NCI-H187 (cell line): ENCODE measurements at places on chromosomes 13 and 19.

GRCh38 chr13:26133851-26134250 lies 82.0 kb upstream of the SHISA2 start:
- no peak for DNase-seq

DNA sequence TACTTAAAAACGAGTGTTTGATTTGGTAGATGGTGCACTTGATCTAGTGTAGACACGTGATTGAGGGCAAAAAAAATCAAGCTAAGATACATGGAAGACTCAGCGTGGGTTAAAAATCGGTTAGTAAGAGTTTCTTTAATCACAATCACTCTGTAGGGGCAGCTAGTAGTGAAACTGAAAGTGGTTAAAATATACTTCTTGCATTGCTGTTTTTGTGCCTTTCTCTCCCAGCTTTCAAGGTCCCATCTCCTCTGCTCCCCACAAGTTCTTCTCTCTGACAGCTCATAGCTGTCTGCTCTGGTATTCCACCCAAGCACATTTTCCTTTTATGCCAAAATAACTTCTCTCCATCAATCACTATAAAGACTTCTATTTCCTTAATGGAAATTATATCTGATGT lies 1089.7 kb downstream of the EFNB2 start:
- DNase-seq = no peak

GRCh38 chr13:21901811-21902708 lies 231.2 kb downstream of the FGF9 start:
- DNase-seq = no peak

DNA sequence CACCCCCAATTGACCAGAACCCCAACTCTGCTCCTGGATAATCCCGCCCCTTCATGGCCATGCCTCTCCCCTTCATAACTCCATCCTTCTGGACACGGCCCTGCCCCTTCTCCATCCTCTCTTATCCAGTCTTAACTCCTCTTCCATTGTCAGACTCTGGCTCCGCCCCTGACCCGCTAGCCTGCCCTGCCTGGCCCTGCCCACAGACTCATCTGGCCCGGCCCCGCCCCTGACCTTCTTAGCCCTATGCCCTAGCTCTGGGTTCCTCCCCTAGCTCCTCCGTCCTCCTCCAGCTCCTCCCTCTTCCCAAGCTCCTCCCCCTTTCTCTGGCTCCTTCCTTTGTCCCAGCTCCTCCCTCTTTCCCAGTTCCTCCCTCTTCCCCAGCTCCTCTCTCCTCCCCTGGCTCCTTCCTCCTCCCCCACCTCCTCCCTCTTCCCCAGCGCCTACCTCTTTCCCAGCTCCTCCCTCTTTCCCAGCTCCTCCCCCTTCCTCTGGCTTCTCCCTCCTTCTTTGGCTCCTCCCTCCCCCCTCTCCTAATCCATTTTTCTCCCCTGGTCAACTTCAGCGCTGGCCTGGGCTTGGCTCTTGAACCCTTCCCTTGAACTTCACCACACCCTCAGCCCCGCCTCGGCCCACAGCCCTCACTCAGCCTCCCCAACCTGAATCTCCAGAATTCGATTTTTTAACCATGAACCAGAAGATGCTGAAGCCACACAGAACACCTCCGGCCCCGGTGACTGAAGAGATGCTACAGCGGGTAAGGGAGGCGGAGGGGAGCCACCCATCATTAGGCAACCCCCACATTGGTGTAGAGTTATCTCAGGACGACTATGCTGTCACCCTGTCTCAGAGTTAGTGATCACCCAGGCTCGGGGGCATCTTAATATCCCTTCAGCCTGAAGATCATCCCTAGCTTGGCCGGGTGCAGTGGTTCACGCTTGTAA lies 9.2 kb upstream of the ZNF358 start:
- peak; percentile 65 for DNase-seq

DNA sequence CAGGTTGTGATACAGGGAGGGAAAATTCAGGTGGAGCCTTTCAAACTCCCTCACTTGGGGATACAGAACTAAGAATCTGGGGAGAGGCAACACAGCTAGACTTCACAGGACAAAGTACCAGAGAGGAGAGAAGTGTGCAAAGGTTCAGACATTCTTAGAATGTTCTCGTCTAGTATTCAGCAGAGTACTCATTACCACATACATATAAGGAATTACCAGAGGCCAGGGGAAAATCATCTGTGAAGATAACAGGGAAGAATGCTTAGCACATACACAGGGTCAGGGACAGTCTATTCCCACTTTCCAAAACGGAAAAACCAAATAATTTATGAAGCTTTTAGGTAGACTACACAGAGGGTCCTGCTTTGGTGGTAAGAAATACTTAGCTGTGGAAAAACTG lies 58.1 kb downstream of the TRPC4 start:
- DNase-seq = no peak

DNA sequence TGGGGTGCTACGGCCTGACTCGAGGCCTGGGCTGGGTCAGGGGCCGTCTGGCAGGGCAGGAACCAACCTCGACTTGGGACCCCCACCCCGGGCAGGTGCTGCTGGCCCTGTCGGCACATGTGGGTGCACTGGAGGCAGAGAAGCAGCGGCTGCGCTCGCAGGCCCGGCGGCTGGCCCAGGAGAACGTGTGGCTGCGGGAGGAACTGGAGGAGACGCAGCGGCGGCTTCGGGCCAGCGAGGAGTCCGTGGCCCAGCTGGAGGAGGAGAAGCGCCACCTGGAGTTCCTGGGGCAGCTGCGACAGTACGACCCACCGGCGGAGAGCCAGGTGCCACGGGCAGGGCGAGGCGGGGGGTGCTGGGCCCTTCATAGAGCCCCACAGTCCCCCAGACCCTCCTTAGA lies 5.9 kb downstream of the KLC3 start:
- DNase-seq = no peak

GRCh38 chr19:42200116-42200715 lies 17.3 kb downstream of the DEDD2 start:
- no peak for DNase-seq

GRCh38 chr13:44283600-44283999 lies 90.0 kb upstream of the SERP2 start:
- no peak for DNase-seq

DNA sequence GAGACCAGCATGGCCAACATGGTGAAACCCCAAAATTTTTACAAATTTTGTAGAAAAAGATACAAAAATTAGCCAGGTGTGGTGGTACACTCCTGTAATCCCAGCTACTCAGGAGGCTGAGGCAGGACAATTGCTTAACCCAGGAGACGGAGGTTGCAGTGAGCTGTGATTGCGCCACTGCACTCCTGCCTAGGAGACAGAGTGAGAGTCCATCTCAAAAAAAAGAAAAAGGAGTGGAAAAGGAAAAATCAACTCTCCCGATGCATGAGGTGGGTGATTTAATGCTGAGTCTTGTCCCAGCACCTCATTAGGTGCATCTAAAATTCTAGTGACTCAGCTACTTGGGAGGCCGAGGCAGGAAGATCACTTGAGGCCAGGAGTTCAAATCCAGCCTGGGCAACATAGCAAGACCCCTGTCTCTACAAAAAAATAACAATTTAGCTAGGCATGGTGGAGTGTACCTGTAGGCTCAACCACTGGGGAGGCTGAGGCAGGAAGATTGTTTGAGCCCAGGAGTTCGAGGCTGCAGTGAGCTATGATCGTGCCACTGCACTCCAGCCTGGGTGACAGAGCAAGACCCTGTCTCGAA lies 19.8 kb downstream of the GTPBP3 start:
- no peak for DNase-seq

- DNase-seq = no peak
Observed at GRCh38 chr19:29285187-29285687, 72.3 kb upstream of the UQCRFS1 start.

DNA sequence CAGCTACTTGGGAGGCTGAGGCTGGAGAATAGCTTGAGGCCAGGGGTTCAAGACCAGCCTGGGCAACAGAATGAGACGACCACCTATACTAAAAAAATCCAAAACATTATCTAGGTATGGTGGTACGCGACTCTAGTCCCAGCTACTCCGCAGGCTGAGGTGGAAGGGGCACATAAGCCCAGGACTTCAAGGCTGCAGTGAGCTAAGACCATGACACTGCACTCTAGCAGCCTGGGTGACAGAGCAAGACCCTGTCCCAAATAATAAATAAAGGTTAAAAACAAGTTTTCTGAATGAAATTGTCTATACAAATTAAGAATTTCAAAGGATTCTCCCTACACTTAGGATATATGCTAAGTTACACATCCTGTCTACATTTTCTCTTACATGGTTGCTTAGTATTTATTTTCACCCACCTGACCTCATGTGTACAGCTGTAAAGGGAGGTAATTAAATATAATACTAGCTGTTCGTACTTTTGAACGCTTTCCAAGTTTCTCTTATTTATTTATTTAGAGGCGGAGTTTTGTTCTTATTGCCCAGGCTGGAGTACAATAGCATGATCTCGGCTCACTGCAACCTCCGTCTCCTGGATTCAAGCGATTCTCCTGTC lies 1.6 kb downstream of the SLC25A30 start:
- no peak for DNase-seq

DNA sequence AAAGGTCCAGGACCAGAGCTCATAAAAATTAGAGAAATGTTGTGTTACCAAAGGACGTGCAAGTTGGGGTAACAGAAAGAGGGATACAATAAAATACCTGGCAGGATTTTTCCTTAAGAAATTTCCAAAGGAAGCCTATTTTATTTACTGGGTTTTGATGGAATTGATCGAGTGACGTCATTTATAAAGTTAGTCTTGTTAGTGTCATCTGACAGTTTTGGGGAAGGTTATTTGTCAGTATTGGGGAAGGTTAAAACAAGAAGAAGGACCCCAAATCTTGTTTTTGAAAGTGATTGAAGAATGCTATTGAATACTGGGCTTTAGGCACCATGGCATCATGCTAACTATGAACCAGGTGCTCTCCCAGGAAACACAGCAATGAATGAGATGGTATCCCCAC lies 287.9 kb downstream of the HS6ST3 start:
- no peak for DNase-seq

- no peak for DNase-seq
Observed at GRCh38 chr19:2043251-2043641, 7.8 kb downstream of the MKNK2 start.

DNA sequence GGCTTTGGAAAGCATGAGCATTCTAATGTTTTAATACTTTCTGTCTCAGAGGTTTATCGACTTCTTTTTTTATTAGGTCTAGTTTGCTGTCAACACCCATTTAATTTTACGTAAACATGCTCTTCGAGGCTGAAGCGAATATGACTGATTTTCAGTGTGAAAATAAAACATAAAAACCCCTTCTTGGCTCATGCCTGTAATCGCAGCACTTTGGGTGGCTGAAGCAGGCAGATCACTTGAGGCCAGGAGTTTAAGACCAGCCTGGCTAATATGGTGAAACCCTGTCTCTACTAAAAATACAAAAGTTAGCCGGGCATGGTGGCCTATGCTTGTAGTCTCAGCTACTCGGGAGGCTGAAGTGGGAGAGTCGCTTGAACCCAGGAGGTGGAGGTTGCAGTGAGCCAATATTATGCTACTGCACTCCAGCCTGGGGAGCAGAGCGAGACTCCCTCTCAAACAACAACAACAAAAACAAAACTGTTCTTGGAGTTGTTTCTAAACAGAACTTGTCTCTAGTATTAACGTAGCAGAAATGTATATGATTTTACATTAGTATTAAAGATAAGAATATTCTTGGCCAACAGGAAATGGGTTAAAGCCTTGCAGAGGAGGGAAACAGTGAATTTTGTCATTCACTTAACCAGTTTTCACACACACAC lies 7.1 kb upstream of the IGFL3 start:
- DNase-seq = no peak

DNA sequence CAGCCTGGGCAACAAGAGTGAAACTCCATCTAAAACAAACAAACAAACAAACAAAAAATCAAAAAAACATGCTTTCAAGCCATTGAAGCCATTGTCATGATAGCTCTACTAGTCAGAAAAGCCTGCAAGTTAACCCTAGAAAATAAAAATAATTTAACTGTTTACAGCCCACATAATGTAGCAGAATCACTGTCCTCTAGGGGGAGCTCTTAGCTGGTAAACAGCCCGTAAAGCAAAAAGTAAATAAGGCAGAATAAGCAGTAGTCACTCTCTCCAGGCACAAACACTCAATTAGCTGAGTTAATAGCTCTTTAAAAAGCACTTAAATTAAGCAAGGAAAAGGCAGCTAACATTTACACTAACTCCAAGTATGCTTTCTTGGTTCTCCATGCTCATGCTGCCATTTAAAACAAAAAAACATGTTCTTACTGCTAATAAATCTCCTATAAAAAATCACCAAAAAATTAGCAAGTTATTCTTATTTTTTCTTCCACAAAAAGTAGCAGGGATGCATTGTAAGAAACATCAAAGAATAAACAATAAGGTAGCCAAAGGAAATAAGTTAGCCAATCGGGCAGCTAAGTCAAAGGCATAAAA lies 11.3 kb downstream of the LILRB4 start:
- DNase-seq = no peak

DNA sequence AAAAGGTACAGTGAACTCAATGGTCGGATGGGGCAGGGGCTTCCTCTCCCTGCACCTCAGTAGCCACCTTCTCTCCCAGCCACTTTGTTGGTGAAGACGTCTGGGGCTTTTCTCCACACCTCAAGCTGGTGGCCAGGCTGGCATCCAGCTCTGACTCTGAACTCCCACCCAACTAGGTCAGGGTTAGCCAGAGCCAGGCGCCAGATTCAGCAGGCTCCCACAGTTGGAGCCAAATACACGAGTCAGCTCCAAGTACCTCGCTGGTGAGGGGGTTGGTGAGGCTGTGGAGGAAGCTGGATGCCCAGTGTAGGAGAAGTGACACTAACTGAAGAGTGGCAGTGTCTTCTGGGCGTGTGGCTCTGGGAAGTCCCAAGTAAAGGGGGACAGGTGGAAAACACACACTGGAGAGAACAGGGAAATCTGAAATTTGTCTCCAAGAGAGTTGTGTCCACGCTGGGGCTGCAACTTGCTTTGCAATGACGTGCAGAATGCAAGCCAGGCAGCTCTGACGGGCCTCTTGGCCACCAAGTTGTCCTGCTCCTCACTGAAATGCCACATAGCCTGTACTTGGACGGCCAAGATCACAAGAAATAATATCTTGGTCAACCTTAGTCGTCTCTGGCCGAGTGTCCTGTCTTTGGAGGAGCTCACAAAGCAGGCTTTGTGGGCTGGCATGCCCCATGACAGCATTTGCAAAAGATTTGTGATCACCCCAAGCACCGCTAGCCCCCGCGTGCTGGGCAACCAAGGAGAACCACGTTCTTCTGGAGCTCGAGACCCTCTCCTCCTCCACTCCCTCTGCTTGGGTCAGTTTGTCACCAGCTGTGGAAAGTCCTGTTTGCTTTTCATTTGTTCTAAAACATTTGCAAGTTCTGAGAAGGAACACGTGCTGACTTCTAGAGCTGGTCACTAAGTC lies 18.1 kb downstream of the SLC7A1 start:
- DNase-seq = no peak

- no peak for DNase-seq
Observed at GRCh38 chr19:13700621-13701020, 63.7 kb upstream of the MRI1 start.

GRCh38 chr13:77359171-77359570 lies 32.3 kb upstream of the MYCBP2 start:
- no peak for DNase-seq

- DNase-seq = no peak
Observed at GRCh38 chr13:96391606-96392005, 301.7 kb downstream of the HS6ST3 start.

- DNase-seq = no peak
Observed at GRCh38 chr13:48531416-48532255, 1.2 kb downstream of the RCBTB2 start.

GRCh38 chr13:71801781-71802180 lies 65.2 kb downstream of the DACH1 start:
- DNase-seq = no peak

GRCh38 chr13:100707818-100708740 lies 33.5 kb upstream of the TMTC4 start:
- no peak for DNase-seq

GRCh38 chr13:79780240-79780639 lies 299.3 kb downstream of the NDFIP2 start:
- DNase-seq = no peak
